ENCODE measurements at places on chromosomes 1 and 21.

DNA sequence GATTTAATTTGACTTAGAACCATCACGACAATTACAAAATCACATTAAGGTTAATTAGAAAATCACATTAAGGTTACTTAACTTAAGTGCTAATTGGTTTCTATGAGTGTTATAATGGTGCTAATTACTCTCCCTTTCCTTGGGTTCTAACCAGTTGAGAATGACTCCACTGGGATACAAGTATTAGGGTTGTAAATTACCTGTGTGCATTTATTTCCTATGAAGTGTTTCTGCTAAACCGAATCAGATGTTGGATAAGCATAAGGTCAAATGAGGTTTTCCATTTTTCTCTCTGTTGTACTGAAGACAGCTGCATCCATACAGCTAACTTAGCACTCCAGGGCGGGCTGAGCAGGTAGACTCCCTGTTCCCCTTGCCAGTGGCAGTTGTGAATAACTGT is 610.3 kb upstream of the TMPRSS15 start:
- DNase-seq: no peak

- DNase-seq: no peak
Measured at GRCh38 chr1:204313675-204314074, 46.1 kb downstream of the PLEKHA6 start.

DNA sequence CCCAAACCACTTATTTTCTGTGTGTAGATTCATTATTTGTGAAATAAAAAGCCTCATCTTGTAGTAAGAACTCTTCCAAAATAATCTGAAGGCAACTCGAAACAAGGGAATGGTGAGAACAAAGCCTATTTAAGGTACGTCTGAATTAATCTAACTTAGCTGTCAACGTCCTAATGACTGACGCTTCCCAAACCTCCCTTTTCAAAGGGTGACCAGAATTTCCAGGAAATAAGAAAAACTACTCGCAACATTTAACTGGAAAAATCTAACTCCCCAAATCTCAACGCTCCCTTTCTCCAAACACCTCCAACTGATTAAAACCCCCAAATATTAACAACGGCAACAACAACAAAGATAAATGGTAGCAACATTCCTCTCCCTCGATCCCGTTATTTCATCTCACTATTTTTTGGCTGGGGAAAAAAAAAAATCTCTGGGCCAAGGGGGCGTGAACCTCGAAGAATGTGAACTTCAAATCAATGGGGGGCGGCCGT is 693 bp downstream of the SRSF10 start:
- no peak for DNase-seq

DNA sequence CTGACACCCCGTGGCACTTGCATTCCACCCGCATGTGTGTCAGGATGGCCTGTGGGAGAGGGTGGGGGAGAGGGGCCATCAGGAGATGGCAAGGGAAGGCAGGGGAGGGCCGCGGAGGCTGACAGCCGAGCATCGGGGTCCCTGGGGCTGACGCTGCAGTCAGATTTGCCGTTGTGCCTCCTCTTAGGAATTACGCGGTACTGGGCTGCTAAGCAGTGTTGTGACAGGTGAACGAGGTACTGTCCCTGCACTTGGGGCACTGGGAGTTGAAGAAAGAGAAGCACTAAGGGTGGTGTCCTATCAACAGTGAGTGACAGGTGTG is 22.5 kb downstream of the WNT4 start:
- no peak for DNase-seq

GRCh38 chr1:95029532-95029931 is 43.2 kb downstream of the ALG14 start:
- DNase-seq: no peak

GRCh38 chr1:99306644-99307043 is 42.4 kb downstream of the PLPPR4 start:
- DNase-seq: no peak

DNA sequence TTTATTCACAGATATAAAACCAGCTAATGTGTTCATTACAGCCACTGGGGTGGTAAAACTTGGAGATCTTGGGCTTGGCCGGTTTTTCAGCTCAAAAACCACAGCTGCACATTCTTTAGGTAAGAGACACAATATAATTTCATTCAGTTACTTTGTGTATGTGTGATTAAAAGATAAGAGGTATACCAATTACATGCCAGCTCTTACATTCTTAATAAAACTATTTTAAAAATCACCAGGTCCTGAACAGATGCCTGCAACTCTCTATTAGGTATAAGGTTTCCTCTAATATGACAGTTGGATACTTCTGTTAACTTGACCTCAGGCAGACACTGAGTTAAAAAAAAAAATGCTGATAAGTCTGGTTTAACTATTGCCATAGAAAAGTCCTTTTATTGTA is 122.1 kb downstream of the NEK7 start:
- DNase-seq: no peak

DNA sequence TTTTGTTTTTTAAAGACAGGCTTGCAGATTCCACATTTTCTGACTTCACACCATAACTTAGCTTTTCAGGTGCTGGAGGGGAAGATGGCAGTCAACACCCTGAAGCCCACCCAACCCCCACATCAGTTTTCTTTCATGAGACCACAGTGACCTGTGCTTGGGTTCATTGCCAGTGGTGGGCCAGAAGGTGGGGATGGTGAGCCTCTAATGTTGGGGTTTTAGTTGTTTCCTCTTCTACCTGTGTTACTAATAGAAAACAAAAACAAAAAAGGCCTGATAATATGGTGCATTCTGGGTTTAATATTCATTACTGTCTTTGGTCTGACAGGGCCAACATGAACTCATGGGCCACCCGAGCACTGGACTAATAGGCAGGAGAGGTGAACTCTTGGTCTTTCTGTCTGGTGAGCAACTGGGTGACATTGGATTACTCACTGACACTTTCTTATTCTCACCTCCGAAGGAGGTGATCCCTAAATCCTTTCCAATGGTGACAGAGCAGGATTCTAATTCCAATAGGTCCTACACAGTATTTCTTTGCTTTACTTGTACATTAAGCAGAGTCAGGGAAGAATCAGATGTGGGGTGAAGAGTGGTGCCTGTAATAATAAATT is 132.8 kb downstream of the CLIC6 start:
- DNase-seq: no peak

DNA sequence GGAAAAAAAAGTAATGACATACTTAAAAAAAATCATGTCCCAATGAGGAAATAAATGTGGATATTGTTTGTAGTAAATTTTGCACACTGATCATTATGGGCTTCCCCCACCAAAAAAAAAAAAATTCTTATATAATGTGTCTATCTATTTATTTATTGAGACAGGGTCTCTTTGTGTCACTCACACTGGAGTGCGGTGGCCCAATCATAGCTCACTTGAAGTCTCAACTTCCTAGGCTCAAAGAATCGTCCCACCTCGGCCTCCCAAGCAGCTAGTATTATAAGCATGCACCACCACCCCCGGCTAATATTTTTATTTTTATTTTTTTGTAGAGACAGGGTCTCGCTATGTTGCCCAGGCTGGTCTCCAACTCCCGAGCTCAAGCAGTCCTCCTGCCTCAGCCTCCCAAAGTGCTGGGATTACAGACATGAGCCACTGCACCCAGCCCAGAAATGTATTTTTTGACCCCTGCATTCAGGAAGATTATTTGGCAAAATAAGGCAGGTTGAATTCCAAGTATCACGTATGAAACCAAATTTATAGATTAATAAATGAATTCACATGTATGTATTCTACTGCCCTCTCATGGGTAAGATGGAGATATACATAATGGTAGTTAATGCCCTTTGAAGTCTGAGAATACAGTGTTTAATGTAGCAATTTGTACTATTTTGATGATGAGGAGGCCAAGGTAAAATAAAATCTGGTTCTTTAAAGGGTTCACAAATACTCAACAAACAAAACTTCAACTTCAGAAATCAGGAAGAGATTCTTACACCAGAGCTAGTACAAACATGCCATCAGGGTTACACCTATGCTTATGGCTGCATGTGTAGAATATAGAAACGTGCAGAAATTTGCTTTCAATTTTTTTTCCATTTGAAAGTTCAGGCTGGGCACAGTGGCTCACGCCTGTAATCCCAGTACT is 1.4 kb upstream of the DENND2C start:
- DNase-seq: no peak

DNA sequence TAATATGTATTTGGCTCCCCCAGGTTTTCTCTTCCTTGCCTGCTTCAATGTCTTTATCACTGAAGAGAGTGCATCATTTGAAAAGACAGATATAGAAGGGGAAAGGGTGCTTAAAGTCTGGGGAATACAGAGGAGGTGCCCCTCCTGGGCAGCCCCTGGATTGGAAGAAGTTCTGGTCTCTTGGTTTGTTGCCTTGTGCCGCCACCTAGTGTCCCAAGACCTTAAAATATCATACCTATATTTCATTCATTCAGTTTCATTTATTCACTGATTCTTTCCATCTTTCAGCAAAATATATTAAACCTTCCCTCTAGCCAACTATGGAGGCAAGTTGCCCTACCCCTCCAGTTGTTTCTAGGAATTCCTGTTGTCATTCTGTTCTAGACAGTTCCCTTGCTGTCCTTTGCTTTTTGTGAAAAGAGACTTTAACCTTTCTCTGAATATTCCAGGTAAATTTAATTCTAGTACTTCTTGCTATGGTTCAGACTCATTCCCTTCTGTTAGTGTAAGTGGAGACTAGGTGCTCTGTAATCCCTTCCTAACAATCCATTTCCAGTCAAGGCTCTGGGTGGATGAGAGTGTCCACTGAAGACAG is 56.1 kb downstream of the MEF2D start:
- peak; percentile 17 for DNase-seq

DNA sequence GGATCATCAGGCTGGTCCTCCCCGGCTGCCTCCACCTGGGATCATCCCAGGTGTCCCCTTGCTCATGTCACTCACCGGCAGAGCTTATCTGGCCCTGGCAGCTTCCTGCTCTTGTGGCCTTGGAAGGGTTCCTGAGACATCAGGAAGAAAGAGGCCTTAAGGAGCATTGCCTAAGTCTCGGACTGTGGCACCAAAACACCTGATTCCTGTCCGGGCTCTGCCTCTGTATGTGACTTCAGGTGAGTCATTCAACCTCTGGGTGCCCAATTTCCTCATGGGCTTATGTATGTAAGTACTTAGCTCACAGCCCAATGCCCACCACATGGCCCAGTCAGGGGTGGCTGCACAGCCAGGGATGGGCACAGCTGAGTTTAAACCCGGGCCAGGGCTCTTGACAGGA is 255.9 kb upstream of the VAMP3 start:
- DNase-seq: no peak

DNA sequence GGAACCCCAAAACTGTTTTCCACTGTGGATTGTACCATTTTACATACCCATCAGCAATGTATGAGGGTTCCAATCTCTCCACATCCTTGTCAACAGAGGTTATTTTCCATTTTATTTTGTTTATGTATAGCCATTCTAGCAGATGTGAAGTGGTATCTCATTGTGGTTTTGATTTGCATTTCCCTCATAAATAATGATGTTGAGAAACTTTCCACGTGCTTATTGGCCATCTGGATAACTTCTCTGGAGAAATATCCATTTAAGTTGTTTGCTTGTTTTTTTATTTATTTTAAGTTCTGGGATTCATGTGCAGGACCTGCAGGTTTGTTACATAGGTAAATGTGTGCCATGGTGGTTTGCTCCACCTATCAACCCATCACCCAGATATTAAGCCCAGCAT is 280.2 kb upstream of the USP25 start:
- DNase-seq: no peak

- DNase-seq: no peak
Measured at GRCh38 chr1:27132624-27133023, 22.3 kb downstream of the SLC9A1 start.

GRCh38 chr1:207901041-207901653 is 9.8 kb downstream of the CD34 start:
- no peak for DNase-seq

DNA sequence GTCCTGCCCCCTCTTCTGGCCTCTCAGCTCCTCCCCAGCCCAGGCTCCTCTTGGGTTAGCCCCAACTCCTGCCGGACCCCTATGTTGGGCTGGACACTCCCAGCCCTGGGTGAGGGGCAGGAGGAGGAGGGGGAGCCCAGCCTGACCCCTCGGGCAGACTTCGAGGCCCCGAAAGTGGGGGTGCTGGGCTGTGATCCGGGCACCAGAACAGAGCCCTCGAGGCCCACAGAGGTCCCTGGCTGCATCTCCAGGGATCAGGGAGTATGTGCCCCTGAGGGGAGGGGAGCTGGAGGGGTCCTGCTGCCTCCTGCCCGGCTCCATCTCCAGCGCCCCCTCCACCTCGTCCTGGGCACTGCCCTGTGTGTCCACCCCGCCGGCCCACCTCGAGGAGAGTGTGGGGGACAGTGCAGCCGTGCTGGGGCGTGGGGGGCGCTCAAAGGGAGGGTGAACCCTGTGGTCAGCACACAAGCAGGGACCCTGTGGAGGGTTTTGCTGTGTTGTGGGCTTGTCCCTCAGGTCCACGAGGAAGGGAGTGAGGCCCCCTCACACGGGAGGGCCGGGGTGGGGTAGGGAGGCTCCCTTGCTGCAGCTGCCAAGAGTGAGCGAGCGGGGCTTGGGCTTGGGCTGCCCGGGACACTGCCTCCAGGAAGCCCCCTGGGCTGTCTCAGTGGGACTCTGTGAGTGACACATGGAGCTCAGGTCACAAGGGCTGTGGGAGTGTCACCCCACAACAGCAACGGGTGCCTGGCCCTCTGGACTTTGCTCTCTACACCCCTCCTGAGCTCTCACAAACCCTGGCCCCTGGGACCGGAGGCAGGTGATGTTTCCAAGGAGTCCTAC is 54.4 kb downstream of the COL18A1 start:
- no peak for DNase-seq

- DNase-seq: peak; percentile 36
Measured at GRCh38 chr1:172650474-172651193, 8.3 kb upstream of the FASLG start.

GRCh38 chr1:220325306-220325995 is 53.2 kb upstream of the RAB3GAP2 start:
- no peak for DNase-seq

DNA sequence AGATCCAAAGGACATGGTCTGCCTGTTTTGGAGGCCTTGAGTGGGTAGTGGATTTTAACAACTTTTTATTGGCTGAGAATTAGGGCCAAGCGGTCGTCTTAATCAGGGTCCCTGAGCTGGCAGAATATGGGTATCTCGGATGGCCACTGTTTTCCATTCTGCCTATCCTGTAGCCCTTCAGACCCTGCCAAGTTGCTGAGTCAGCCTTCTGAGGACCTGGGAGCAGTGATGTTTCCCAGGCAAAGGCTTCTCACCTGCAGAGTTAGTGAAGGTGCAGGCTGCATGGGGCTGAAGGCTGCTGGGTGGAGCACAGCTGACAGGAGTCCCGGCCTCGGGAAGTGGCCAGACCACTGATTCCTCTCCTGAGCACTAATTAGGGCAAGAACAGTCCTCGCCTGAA is 11.4 kb downstream of the RASSF5 start:
- DNase-seq: no peak

DNA sequence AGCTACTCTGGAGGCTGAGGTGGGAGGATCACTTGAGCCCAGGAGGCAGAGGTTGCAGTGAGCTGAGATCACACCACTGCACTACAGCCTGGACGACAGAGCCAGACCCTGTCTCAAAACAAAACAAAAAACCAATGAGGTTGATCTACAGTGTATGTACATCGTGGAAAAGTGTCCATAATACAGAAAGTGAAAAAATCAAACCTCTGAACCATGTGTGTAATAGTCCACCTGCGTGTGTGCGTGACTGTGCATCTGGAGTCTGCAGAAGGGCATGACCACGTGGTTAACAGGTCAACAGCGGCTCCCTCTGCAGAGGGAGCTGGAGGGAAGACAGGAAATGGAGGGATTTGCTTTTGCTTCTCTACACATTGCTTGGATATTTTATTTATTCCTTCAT is 32.4 kb upstream of the ENO1 start:
- DNase-seq: no peak

- peak; percentile 42 for DNase-seq
Measured at GRCh38 chr1:244969355-244970235, 105.3 kb upstream of the HNRNPU start.

All from T-helper 2 cell treated with Interferon-gamma antibody and Interleukin-4, amounts not matched to agents 5 μg/mL and 100 μg/mL, for 36 hours (primary cell).